Chondrocyte (in vitro differentiated cells): ENCODE measurements at places on chromosomes 4 and X. TPM values are rescaled to one million over a fixed set of nuclear protein-coding genes. Genes with fewer than 3 reads are reported as not detected.

GRCh38 chr4:156321203-156321602, 367.5 kb upstream of the CTSO start:
- peak overlapping the region; percentile 41 for H3K27ac ChIP-seq
- no peaks in the 10 kb centered on the region for H3K27me3 ChIP-seq
- peaks cover 2% of the 10 kb centered on the region for H3K36me3 ChIP-seq
- H3K4me3 ChIP-seq, result no peak overlapping the region
- DNase-seq, result no peak

The DMP1 gene
- total RNA-seq, result not detected in 3 replicates

DNA sequence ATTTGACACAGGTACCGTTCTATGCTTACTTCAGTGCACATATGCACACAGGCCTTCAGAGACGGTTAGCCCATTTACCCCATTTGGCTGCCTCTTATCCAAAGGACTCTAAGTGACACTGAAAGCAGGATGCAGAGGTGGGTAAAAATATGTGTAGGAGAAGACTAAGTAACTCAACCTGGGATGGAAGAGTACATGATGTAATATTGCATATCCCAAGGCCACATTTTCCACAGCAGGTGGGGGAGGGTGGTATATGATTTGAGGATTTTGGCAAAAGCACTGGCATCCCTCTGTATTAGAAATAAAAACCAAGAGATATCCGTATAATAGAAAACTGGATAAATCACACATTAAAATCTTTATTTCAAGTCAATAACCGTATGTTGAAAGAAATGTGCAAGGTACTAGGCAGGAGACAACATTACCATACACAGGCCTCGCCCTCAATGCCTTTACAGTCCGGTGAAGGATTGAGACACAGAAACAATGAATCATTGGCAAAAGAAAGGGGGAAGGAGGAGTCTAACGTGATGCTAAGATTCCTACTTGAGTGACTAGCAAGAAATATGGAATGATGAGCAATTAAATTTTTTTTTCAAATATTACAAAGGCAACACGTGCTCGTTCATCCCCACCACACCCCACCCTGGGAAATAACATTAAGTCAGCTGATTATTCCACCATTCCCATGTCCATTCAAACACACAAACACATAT, 161.0 kb upstream of the RASGEF1B start:
- H3K36me3 ChIP-seq, result no peaks in the 10 kb centered on the region
- no peak for DNase-seq
- H3K27ac ChIP-seq, result no peak overlapping the region
- H3K27me3 ChIP-seq, result no peaks in the 10 kb centered on the region

DNA sequence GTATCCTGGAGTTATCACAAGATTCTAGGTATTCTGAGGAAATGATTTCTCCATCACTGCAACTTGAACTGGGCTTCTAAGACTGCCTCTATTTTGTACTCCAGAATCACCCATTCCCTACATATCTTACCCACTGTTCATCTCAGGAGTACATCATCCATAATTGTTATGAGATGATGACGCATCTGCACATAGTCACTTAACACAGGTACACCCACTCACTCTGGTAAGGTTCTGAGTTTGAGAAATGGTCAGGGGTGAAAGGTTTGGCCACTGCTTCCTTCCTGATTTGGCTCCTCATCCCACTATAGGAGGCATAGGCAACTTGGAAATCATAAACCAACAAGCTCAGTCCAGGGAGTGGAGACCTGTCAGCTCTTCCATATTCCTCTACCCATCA, 143.9 kb downstream of the GLRA2 start:
- no peak overlapping the region for H3K4me3 ChIP-seq
- H3K27me3 ChIP-seq, result no peaks in the 10 kb centered on the region
- DNase-seq, result no peak
- peak overlapping the region; percentile 76 for H3K27ac ChIP-seq
- H3K4me1 ChIP-seq, result peaks cover 16% of the 10 kb centered on the region

The ABCE1 gene
- total RNA-seq, result 48.8 to 75.3 TPM (median 53.1 TPM) in 3 replicates

GRCh38 chrX:102138064-102138463, 4.2 kb downstream of the TCEAL6 start:
- no peaks in the 10 kb centered on the region for H3K36me3 ChIP-seq
- no peak overlapping the region for H3K27ac ChIP-seq
- H3K27me3 ChIP-seq, result no peaks in the 10 kb centered on the region
- H3K4me3 ChIP-seq, result no peak overlapping the region
- DNase-seq, result no peak

The AMBN gene
- not detected in 3 replicates for total RNA-seq

The RENBP gene
- 6.5 to 13.4 TPM (median 13.1 TPM) in 3 replicates for total RNA-seq

- no peak overlapping the region for H3K27ac ChIP-seq
- no peaks in the 10 kb centered on the region for H3K36me3 ChIP-seq
- peaks cover 19% of the 10 kb centered on the region for H3K4me1 ChIP-seq
- no peak for DNase-seq
Measured at GRCh38 chr4:61210186-61210939, 10.2 kb downstream of the ADGRL3 start.

The CLCN5 gene
- total RNA-seq, result 11.8 to 17.9 TPM (median 12.4 TPM) in 3 replicates

DNA sequence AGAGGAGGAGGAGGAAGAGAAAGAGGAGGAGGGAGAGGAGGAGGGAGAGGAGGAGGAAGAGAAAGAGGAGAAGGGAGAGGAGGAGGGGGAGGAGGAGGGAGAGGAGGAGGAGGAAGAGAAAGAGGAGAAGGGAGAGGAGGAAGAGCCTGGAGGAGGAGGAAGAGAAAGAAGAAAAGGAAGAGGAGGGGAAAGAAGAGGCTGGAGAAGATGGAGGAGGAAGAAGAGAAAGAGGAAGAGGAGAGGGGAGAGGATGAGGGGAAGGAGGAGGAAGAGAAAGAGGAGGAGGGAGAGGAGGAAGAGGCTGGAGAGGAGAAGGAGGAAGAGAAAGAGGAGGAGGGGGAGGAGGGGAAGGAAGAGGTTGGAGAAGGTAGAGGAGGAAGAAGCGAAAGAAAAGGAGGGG, 46.0 kb upstream of the SHOX start:
- H3K27ac ChIP-seq, result no peak overlapping the region
- no peak overlapping the region for H3K4me3 ChIP-seq
- DNase-seq, result no peak
- H3K36me3 ChIP-seq, result no peaks in the 10 kb centered on the region
- peaks cover 4% of the 10 kb centered on the region for H3K27me3 ChIP-seq
- H3K4me1 ChIP-seq, result no peaks in the 10 kb centered on the region

- H3K27me3 ChIP-seq, result no peaks in the 10 kb centered on the region
- H3K4me3 ChIP-seq, result no peak overlapping the region
- H3K27ac ChIP-seq, result no peak overlapping the region
- DNase-seq, result no peak
- H3K36me3 ChIP-seq, result peaks cover 12% of the 10 kb centered on the region
Measured at GRCh38 chr4:103046416-103047290, 27.1 kb upstream of the SLC9B1 start.

The MSL3 gene
- 22.0 to 25.2 TPM (median 24.2 TPM) in 3 replicates for total RNA-seq

The SHOX gene
- total RNA-seq, result 0.15 TPM in 1 of 3 replicates, not detected in the others

GRCh38 chr4:15536552-15537499, 67.1 kb downstream of the CC2D2A start:
- H3K36me3 ChIP-seq, result peaks cover 22% of the 10 kb centered on the region
- no peak overlapping the region for H3K27ac ChIP-seq
- H3K4me1 ChIP-seq, result no peaks in the 10 kb centered on the region
- DNase-seq, result no peak
- no peak overlapping the region for H3K4me3 ChIP-seq
